ENCODE measurements at places on chromosomes 4 and X. TPM values are rescaled to one million over a fixed set of nuclear protein-coding genes. Genes with fewer than 3 reads are reported as not detected.

- no peaks in the 10 kb centered on the region for H3K4me1 ChIP-seq
- no peak for DNase-seq
- no peaks in the 10 kb centered on the region for H3K27me3 ChIP-seq
- no peaks in the 10 kb centered on the region for H3K36me3 ChIP-seq
- H3K4me3 ChIP-seq: no peak overlapping the region
These were observed 321.3 kb downstream of the TMA16 start for GRCh38 chr4:163815776-163816175.

GRCh38 chrX:27675493-27675892 is 85.3 kb downstream of the DCAF8L2 start:
- no peaks in the 10 kb centered on the region for H3K27me3 ChIP-seq
- no peak overlapping the region for H3K4me3 ChIP-seq
- no peak for DNase-seq
- no peaks in the 10 kb centered on the region for H3K4me1 ChIP-seq
- no peak overlapping the region for H3K27ac ChIP-seq
- no peaks in the 10 kb centered on the region for H3K36me3 ChIP-seq

DNA sequence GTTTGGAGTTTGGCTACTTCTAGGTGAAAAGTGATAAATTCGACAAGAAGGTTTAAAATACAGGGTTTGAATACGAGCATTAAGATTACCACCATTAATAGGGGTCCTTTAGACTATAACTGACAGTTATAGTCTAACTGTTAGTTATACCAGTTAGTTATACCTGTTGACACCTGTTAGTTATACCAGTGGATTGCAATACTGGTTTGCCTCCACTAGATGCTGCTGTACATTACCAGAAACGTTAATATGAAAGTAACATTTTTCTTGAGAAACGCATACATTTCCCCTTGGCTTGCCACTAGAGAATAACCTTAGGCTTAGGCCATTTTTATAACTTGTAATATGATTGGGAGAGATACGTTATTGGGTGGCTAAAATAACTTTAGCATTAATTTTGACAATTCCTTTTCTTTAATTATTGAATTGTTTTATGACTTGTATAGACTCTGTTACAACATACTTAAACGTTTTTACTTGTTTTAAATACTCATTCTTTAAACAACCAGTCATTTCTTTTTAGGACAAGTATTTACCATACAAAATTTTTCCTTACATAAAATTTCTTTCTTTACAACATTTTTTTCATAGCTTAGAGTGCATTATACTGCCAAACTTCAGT is 911.2 kb downstream of the FSTL5 start:
- DNase-seq: no peak
- no peaks in the 10 kb centered on the region for H3K4me1 ChIP-seq
- no peak overlapping the region for H3K27ac ChIP-seq
- H3K27me3 ChIP-seq: no peaks in the 10 kb centered on the region

- H3K36me3 ChIP-seq: no peaks in the 10 kb centered on the region
- no peaks in the 10 kb centered on the region for H3K27me3 ChIP-seq
- no peak for DNase-seq
These were observed 8.1 kb downstream of the GAB1 start for GRCh38 chr4:143344774-143345173.

GRCh38 chr4:153014460-153014859 is 78.3 kb downstream of the FHDC1 start:
- DNase-seq: no peak
- no peak overlapping the region for H3K27ac ChIP-seq
- no peaks in the 10 kb centered on the region for H3K4me1 ChIP-seq
- no peak overlapping the region for H3K4me3 ChIP-seq

GRCh38 chrX:108511721-108512120 is 72.1 kb downstream of the COL4A5 start:
- no peaks in the 10 kb centered on the region for H3K4me1 ChIP-seq
- H3K4me3 ChIP-seq: no peak overlapping the region
- H3K27ac ChIP-seq: no peak overlapping the region
- H3K36me3 ChIP-seq: no peaks in the 10 kb centered on the region

DNA sequence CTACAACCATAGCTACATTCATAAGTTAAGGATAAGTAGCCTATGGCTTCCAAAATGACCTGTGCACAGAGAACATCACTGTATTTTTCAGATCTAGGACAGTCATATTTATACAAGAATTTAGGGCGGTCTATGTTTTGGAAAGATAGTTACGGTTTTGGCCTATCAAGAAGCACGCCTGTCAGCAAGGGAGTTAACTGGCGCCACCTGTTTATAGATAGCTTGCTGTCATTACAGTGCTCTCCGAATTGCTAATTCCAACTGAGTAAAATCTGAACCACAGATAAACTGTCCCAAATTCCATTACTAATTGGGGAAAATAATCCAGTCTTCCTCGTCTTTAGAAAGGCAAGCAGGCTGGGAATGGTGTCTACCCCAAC is 646 bp downstream of the ABCB7 start:
- peaks cover 2% of the 10 kb centered on the region for H3K4me1 ChIP-seq
- peak overlapping the region; percentile 79 for H3K27ac ChIP-seq
- no peak for DNase-seq
- peak overlapping the region; percentile 56 for H3K4me3 ChIP-seq
- H3K27me3 ChIP-seq: no peaks in the 10 kb centered on the region
- no peaks in the 10 kb centered on the region for H3K36me3 ChIP-seq

GRCh38 chrX:91434351-91435168 is at the start of gene PABPC5:
TSS of gene PABPC5 (plus strand) at chrX:91434839. CDS start at chrX:91435578, 739 bp downstream.
- peak within 1 kb of the TSS; percentile 70 for H3K27ac ChIP-seq
- no peaks in the 10 kb centered on the region for H3K4me1 ChIP-seq
- no peaks in the 10 kb centered on the region for H3K27me3 ChIP-seq

GRCh38 chr4:5993876-5994811 is 24.1 kb downstream of the C4orf50 start:
- H3K4me1 ChIP-seq: no peaks in the 10 kb centered on the region
- H3K36me3 ChIP-seq: no peaks in the 10 kb centered on the region
- H3K27ac ChIP-seq: no peak overlapping the region

DNA sequence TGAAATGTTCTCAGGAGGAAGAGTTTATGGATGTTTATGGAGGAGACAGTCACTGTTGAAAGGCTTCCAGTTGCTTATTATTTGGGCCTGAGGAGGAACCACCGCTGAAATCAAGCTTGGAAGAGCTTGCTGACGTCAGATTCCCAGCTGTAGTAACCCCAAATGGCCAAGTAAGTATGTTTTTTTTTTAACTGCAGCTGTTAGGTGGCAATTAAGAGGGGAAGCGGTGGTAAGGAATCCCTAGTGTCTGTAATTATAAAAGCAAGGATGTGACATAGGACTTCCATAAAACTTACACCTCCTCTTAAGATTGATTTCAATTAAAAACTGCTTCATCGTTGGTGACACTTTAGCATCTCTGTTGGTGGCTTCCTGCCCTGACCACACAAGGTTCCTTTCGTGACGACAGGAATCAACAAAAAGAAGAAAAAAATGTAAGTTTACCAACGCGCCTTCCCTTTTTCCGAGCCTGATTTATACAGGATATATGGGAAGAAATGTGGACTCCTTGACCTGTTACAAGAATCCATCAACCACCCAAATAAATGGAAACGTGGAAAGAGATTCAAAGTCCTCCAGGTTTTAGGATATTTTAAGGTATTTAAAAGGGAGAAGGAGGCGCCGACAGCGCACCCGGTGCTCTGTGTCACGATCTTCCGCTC is 884 bp downstream of the RELL1 start:
- H3K4me1 ChIP-seq: peaks cover 24% of the 10 kb centered on the region
- peaks cover 3% of the 10 kb centered on the region for H3K36me3 ChIP-seq
- H3K4me3 ChIP-seq: peak overlapping the region; percentile 69
- DNase-seq: no peak
- H3K27ac ChIP-seq: peak overlapping the region; percentile 96
- H3K27me3 ChIP-seq: no peaks in the 10 kb centered on the region

The SLC7A11 gene
- 0.96 TPM for polyA plus RNA-seq

The TRAPPC11 gene
- polyA plus RNA-seq: 28.9 TPM

The SOWAHB gene
- polyA plus RNA-seq: 3.9 TPM

The FAM47E gene
- 11.9 TPM for polyA plus RNA-seq

The CCNQ gene
- polyA plus RNA-seq: 15.9 TPM

The EREG gene
- 6.8 TPM for polyA plus RNA-seq

The UGT2A1 gene
- 0.04 TPM for polyA plus RNA-seq

The FHIP1A gene
- polyA plus RNA-seq: 5.0 TPM
